ENCODE measurements at places on chromosomes 7 and 10.

DNA sequence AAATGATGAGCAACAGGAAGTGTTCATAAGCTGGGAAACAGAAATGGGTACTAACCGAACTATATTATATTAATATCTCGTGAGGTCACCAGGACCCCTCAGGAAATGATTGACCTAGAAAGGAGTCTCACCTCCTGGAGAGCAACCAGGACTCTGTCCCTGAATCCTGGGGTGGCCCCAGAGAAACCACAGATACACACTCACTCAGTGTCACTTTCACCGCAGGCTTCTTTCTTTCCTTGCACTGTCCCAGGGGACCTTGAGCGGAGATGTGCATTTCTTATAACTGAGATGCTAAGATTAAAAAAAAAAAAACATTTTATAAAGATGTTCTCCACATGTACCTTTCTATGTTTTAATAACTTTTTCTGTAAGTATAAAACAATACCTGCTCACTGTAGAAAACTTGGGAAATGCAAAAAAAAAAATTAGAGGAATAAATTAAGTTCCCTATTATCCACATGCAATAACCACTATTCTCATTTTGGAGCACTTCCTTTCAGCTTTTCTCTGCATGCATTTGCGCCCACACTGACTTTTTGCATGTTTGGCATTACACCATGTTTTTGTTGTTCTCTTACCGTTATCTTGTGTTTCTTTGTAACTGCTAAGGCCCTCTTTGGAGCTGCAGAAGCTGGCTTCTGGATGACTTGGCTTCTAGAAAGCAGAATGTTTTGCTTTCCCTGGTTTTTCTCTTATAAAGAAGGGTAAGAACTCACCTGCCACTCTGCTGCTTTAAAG, 15.0 kb downstream of the NOD1 start:
- no peak for DNase-seq

DNA sequence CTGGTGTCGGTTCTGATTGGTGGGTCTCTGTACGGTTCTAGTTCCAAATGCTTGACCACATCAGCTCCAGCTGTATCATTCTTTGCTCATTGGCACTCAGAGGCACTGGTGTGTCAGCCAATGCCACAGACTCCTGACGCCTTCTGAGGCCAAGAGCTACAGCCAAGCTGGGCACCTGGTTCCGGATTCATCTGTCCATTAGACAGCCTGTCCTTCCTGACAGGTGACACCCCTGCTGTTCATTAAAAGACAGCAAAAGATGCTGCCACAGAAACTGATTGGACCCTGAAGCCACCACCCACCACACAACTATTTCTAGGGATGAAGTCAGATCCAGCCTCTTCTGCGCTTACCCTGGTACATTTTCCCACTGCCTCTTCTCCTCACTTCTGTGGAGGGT, 35.6 kb downstream of the COL13A1 start:
- no peak for DNase-seq

GRCh38 chr10:103199488-103199887, 6.4 kb upstream of the NT5C2 start:
- no peak for DNase-seq

DNA sequence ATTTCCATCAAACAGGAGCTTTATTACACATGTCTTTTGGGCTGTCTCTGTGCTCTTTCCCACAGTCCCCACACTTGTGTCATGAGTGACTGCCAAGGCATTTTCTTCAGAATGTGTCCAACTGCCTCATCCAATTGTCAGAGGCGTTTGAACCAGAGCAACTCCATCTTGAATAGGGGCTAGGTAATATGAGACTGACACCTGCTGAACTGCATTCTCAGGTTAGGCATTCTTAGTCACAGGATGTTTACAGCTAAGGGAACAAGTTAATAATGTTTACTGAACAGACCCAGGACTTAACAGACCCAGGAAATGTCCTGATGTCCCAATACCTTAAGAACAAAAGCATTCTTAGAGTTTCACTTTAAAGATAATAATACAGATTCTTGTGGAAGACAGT, 595.5 kb downstream of the REEP3 start:
- no peak for DNase-seq

- DNase-seq = peak; percentile 41
Measured at GRCh38 chr10:78248651-78249464, 215.2 kb downstream of the RPS24 start.

- no peak for DNase-seq
Measured at GRCh38 chr7:137696376-137696775, 150.4 kb downstream of the DGKI start.

DNA sequence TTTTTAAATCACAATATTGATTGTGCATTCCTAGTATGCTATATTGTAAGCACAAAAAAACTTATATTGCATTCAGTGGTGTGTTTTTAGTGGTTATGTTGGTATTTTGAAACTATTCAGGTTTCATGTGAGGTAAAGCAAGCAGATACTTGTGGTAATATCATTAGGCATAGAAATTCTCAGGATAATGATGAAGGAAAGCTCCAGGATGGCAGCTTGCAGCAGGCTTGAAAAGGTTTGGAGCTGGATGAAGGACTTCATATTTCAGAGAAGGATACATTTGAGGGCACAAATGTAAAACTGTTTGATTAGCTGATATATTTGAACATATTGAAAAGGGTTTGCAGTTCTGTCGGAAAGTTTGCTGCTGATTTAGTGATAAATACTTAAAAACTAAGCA, 17.5 kb downstream of the TRIM24 start:
- no peak for DNase-seq

DNA sequence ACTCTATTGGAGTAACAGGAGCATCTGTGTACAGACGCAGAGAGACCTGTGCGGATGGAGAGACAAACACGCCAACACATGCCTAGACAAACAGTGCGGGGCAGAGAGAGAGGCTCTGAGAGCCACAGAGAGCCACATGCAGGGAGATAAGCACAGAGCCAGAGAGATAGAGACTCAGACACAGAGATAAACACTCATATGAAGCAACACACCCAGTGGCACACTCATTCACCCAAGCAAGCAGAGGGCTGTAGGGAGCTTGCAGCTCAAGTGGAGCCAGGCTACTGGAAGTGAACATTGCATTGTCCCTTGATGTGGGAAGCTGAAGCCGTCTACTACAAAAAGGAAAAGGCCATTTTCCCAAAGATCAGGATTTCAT, 46.6 kb upstream of the PODXL start:
- DNase-seq = no peak

DNA sequence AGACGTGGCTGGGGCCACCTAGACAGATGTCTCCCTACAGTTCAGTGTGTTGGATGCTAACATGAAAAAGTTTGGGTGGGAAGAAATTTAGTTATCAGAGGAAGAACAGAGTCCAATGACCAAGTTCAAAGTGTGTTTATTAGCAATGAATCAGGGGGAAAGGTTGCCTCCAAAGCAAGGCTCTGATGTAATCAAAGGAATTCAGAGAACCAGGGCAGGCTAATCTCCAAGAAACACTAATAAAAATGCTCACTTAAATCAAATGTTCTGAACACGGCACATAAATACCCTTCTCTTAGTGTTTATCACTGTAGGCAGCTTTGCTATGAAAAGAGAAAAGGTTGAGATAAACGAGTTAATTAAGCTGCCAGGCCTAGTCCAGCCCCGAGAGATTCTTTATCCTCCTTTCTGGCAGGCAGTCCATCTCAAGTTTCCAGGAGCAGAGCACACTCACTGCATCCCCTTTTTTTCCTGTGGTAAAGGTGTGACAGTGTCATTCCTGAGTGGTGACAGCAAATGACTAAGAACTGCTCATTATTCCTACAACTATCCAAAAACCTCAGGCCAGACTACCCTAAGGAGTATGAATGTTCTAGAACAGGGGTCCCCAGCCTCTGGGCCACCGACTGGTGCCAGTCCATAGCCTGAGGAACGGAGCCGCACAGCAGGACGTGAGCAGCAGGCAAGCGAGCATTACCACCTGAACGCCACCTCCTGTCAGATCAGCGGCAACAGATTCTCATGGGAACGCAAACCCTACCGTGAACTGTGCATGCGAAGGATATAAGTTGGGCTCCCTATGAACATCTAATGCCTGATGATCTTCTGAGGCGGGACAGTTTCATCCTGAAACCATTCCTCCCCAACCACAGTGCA, 66.9 kb upstream of the FHIP2A start:
- DNase-seq = peak; percentile 18

- DNase-seq = no peak
Measured at GRCh38 chr7:137545059-137545716, 201.7 kb upstream of the PTN start.

GRCh38 chr10:35336084-35336831, at the start of gene CCNY:
TSS of gene CCNY (plus strand) at chr10:35336509. CDS start at chr10:35337054, 545 bp downstream.
- DNase-seq = peak; percentile 27

GRCh38 chr7:155234950-155235789, 62.5 kb upstream of the INSIG1 start:
- DNase-seq = no peak

- no peak for DNase-seq
Measured at GRCh38 chr7:66182920-66183319, 22.2 kb upstream of the TPST1 start.

DNA sequence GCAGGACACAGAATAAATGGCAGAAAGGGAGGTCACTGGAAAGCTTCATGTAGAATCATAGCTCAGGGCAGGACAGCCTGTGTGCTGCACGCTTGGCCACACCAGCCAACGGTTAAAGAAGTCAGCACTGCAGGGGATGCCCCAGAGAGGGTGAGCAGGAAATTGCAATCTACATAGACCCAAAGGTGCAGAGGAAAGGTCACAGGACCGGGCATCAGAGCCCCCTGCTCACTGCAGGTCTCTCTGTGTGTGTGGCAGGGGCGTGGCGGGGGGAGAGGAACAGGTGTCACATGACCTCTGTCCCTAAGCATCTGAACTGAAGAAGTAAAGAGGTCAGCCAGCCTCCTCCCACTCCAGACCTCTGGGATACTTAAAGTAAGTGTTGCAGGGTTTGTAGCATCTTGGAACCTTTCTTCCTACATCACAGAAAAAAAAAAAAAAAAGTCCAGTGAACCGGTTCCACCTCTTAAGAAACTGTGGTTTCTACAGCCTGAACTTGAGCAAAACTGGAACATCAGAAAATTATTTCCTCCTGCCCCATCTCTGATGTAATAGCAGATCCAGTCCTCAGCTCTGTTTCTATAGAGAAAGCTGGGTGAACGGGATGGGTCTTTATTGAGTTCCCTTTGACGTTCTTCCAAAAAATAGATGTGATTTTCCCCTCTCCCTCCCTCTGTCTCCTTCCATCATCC, 64.3 kb downstream of the RGS10 start:
- no peak for DNase-seq

DNA sequence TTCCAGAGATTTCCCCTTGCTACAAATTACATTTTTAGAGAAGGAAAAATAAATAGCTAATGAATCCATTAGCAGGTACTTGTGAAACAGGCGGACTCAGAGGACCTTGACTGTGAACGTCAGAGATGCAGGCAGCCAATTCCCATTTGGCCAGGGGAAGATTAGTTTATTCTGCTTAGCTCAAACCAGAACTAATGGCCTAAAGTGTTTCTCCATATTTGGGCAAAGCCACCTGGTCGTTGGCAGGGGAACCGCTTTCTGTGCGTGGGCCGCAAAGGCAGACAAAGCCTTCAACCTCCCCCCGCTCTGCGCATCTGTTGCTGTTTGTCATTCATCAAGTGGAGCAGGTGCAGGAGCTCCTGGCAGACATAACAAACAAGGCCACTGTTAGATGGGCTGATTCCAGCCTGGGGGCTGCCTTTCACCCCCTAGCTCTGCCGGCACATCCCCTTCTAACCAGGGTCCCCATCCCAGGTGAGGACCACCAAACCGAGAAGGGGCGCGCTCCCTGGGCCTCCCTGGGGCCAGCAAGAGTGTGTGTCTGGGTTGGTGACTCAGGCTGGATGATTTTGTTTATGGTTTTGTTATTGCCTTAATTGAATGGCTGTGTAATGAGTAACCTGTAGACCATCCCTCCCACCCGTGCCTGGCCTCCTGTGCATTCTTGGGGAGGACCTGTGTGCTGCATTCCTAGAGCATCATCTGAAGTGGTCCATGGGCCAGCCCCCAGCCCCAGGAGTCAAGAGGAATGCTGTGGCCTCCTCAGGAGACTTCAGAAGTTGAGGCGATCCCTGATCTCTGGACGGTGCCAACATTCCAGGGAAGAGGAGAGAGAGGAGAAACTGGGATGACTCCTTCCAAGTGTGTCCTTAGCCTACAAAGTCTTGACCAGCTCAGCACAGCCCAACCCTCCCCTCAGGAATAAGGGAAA, 14.5 kb upstream of the CPA1 start:
- peak; percentile 82 for DNase-seq

DNA sequence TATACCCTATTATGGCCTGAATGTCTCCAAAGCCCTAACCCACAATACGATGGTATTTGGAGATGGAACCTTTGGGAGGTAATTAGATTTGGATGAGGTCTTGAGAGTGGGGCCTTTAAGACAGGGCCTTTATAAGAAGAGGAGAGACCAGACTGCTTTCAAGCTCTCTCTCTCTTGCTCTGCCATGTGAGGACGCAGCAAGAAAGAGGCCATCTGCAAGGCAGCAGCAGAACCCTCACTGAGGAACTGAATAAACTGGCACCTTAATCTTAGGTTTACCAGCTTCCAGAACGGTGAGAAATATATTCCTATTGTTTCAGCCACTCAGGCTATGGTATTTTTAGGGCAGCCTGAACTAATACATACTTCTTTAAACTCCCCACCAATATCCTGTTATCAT, 2.0 kb upstream of the GNAI1 start:
- no peak for DNase-seq

DNA sequence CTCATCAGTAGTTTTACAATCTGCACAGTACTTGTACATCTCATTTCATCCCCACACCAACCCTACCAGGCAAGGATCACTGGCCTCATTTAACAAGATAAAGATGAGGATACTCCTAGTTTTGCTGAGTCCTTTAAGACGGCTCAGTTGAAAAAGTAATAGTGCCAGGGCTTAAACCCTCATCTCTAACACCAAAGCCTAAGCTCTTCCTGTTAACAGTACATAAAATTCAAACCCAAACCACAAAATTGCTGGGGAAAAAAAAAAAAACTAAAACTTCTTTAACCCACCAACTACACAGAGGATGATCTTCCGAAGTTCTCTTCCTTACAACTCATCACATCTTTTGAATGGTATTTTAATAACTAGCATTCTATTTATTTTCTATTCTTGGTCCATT, 1.3 kb downstream of the SAR1A start:
- DNase-seq = no peak

- no peak for DNase-seq
Measured at GRCh38 chr10:25704622-25705021, 229.4 kb upstream of the MYO3A start.

DNA sequence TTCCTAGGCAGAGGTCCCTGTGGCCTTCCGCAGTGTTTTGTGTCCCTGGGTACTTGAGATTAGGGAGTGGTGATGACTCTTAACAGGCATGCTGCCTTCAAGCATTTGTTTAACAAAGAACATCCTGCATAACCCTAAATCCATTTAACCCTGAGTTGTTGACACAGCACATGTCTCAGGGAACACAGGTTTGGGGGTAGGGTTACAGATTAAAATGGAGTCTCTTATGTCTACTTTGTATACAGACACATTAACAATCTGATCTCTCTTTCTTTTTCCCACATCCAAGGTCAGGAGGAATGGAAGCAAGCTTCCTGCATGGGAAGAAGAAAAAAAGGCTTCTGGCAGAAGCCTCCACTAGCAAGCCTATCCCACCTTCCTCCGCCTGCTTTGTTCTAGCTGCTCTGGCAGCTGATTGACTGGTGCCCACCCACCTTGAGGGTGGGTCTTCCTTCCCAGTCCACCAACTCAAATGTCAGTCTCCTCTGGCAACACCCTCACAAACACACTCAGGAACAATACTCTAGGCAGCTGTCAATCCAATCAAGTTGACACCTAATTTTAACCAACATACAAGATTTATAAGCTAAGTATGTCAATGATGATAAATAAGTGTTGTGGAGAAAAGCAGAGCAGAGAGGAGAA, 176.5 kb upstream of the CCZ1B start:
- DNase-seq = no peak

GRCh38 chr7:88243345-88243909, 23.6 kb upstream of the SRI start:
- no peak for DNase-seq
